SW 1271 (cell line): ENCODE measurements at places on chromosomes 5 and 9.
A peak's percentile ranks its signal among the peaks of the same experiment; 100 is the strongest.

DNA sequence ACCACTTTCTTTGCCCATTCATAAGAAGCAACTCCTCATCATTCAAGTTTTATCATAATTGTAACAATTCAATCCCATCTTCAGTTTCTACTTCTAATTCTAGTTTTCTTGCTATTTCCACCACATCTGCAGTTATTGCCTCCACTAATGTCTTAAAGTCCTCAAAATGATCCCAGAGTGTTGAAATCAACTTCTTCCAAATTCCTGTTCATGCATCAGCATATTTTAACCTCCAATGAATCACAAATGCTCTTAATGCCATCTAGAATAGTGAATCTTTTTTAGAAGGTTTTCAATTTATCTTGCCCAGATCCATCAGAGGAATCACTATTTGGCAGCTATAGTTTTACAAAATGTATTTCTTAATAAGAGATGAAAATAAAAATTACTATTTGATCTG lies 3.2 kb upstream of the SRP19 start:
- DNase-seq: no peak

GRCh38 chr9:86940774-86941173 lies 6.5 kb downstream of the GAS1 start:
- no peak for DNase-seq

GRCh38 chr5:112951124-112951702 lies 25.4 kb upstream of the DCP2 start:
- no peak for DNase-seq

DNA sequence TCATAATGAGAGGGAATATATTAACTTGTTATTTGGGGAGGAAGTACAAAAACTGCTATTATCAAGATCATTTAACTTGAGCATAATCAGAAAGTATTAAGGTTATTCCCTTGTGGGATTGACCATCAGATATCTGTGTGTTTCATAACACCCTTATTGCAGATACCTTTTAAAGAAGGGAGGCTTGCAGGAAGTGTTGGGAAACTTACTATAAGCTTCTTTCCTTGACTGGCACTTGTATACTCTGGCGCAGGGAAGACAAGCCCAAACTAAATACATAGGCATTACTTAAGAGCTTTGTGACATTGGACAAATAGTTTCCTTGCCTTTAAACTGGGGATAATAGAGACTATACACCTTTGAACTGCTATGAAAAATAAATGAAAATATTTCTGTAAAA lies 50.9 kb downstream of the PIK3R1 start:
- DNase-seq: no peak

DNA sequence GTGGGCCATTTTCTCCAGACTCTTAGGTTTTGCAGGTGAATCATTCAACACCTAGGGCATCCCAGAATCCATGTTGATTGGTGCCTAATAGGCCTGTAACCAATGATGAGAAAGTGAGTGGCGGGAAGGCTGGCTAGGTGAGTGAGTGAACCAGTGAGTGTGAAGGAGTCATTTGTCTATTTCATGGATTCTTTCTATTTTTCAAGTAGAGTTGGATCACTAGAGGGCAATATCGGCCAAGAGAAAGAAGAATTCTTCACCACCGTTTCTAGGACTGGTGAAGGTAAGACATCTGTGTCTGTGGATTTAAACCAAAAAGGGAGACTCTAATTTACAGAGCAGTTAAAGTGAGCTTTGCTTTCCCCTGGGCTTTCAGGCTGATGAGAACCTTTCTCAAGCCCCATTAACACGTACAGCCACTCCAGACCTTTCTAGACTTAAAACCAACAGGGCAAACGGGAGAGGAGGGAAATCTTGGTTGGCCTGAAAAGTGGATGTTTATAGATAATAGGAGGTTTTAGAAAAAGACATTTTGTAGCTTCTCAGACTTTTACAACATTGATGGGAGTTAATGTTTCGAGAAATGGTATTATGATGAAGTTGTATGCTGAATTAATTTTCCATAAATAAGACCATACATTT lies 114.3 kb upstream of the IL12B start:
- peak; percentile 75 for DNase-seq

GRCh38 chr9:101513351-101513750 lies 20.3 kb upstream of the RNF20 start:
- DNase-seq: no peak

DNA sequence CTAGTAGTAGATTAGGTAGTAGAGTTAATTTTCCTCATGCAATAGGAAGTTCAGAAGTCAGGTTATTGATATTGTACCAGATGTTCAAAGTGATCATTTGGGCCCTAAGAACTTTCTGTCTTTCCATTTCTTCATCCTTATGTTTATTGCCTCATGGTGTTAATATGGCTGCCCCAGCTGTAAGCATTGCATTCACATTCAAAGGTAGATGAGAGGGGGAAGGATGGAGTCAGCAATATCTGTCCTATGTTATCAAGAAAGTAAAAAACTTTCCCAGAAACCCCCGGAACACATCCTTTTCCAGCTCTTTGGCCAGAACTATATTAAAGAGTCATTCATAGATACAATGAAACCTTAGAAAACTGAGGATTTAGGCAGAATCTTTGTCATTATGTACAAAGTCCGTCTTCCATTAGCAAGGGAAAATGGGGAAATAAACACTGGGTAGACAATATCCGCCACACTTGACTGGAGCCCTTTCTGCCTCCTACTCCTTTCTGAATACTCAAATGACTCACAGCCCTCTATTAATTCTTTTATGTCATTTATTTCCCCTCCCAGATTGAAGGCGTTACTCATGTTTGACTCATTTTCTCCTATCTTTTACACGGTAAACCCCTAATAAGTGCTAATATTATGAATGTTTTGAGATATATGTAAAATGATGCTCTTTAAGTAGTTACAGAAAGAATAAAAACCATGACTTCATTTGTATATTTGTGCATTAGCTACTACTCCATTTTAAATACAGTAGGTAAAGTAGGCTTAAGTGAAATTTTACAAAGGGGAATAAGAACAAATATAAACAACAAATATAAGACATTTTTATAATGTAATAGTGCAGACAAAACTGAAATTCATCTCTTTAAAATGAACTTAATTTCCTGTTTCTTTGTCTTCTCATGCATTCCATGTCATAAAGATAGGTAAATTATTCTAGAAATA lies 127.6 kb downstream of the SLF1 start:
- no peak for DNase-seq

- no peak for DNase-seq
Measured at GRCh38 chr9:78552802-78553201, 255.9 kb downstream of the PSAT1 start.

DNA sequence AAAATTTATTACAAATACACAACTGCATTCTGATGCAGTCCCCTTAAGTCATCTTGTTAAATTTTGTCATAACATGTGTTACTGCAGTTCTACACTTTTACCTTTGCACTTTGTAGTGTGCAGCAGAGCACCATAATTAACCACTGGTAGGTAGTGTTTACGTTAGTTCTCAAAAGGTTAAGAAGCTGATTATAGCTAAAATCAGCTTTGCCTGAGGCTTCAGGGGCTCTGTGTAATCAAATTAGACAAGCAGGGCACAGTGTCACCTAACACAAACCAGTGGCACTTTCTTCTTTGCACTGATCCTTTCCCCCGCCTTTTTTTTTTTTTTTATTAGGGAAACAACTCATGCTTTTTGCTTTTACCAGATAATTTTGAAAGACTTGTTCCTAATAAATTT lies 26.1 kb downstream of the POU5F2 start:
- DNase-seq: no peak

DNA sequence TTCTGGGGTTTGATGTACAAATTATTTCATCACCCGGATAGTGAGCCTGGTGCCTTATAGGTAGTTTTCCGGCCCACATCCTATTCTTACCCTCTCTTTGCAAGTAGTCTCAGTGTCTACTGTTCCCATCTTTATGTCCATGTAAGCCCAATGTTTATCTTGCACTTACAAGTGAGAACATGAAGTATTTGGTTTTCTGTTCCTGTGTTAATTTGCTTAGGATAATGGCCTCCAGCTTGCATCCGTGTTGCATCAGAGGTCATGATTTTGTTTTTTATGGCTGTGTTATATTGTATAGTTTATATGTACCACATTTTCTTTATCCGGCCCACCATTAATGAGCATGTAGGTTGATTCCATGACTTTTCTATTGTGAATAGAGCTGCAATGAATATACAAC lies 136.5 kb downstream of the PRR16 start:
- no peak for DNase-seq

GRCh38 chr5:73419465-73420390 lies 28.8 kb downstream of the FOXD1 start:
- DNase-seq: no peak

GRCh38 chr9:129383019-129383560 lies 205.0 kb upstream of the IER5L start:
- DNase-seq: no peak

DNA sequence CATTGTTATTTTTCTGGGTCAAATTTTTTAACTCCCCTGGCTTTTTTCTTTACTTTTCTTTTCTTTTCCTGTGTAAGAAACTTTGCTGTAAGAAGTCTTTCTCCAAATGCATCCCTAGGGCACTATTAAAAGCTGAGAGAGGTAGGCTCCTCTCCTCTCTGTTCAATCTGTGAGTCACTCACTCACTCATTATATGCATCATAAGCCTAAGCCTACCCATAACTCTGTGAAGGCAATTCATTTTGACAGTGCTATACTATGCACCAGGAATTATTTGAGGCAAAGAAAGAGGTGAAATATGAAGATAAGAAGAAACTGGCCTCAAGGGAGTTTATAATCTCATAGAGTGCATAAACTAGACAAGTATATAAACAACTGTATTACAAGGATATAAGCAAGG lies 67.9 kb upstream of the PRR16 start:
- DNase-seq: no peak

GRCh38 chr5:21152611-21153010 lies 1164.6 kb upstream of the CDH18 start:
- DNase-seq: peak; percentile 93

DNA sequence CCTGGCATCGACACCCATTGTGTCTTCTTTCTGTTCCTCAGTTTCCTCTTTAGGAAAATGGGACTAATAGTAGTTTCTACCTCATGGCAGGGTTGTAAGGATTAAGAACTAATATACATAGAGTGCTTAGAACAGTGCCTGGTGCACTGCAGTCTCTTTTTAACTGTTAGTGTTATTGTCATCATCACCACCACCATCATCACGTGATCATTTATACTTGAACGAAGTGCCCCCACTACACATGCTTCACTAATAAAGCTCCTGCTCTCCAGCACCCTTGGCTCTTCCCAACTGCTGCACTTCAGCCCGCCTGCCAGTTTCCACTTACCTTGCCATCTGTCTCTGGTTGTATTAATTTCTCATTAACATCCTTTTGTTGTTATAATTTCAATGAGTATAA lies 35.8 kb upstream of the MAST4 start:
- no peak for DNase-seq

- DNase-seq: no peak
Measured at GRCh38 chr9:6790866-6791265, 33.1 kb downstream of the KDM4C start.

- no peak for DNase-seq
Measured at GRCh38 chr5:158456756-158457155, 597.8 kb upstream of the CLINT1 start.

DNA sequence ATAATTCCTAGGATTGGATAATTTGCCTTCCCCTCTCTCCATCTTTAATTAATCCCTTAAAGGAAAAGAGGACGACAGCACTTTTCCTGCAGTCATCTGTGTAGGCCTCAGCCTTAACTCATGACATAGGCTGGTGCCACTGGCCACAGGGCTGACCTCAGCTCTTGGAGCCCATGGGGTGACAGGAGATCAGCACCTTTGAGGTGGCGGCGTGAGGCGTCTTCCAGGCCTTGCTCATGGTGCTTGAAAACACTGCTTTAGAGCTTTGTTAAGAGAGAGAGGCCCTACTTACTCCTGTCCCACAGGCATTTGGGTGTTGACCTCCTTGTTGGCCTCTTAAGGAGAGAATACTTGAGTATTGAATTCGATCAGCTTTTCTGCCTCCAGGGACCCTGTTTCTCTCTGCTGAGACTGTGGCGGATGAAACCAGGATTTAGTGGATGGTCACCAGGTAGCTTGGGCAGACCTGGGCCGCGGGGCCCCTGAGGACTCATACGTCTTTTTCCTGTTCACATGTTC lies 23.4 kb downstream of the TENT4A start:
- DNase-seq: no peak

DNA sequence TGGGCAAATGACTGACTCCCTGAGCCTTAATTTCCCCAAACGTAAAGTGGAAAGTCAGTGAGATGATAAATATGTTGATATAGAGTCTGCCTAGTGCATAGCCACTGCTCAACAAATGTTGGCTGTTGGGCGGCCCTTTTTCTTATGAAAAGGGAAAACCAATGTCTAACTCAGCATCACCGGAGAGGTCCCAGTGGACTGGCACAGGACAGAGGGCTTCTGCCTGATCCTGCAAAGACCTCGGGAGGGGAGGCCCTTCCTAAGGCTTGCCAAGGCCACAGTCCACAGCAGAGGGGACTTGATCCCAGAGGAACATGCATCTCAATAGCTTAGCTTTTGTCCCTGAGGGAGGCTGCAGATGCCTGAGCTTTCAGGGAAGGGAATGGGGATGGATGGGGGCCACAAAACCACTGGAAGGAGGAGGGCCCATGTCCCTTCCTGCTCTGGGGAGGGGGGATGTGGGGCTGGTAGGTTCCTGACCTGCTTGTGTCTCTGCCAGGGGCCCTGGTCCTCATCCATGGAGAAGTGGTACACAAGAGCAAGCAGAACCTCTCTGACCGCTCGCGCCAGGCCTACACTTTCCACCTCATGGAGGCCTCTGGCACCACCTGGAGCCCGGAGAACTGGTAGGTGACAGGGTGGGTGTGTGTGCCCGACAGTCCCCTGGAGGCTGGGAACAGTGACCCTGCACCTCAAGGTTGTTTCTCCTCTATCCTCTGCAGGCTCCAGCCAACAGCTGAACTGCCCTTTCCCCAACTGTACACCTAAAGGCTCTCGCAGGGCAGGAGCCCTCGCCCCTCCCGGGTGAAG lies 6.3 kb downstream of the DOLK start:
- DNase-seq: no peak

DNA sequence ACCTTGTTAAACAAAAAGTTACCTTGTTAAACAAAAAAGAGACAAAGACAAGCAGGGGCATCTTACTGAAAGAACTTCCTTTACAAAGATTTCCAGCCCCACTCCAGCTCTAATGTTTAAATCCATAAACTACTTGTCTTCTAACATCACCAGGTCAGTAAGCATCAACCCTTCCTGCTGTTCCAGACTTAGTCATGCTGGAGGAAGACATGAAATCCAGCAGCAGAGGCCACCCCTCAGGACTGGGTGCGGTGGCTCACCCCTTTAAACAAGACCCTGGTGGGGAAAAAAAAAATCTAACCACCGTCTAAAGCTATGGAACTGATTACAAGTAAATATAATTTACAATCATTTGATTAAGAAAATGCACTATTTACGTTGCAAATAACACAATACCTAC lies 9.1 kb downstream of the PDCL start:
- DNase-seq: no peak

DNA sequence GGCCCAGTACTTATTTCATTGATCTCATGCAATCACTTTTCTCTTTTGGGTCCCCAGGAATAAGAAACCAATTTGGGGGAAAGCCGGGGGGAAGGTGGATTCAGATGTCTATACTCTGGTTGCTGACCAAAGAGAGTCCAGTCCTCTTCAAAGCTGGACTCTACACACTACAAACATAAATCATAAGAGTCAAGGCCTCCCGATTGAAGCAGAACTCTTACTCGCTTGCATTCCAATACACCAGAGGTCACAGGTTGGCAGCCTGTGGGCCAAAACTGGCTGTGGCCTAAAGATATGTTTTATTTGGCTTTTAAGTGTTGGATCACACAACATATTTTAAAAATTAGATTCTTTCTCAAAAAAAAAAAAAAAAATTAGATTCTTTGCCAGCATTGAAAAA lies 311.4 kb upstream of the MSX2 start:
- DNase-seq: no peak
